ENCODE measurements at places on chromosomes 2 and 18.

- DNase-seq = no peak
Observed at GRCh38 chr2:109623297-109623696, 9.1 kb downstream of the SOWAHC start.

GRCh38 chr18:7974200-7974874 lies 407.2 kb downstream of the PTPRM start:
- DNase-seq = no peak

- peak; percentile 51 for DNase-seq
Observed at GRCh38 chr2:111694700-111695101, 189.3 kb downstream of the ANAPC1 start.

- DNase-seq = no peak
Observed at GRCh38 chr2:220002699-220003098, 375.3 kb downstream of the SLC4A3 start.

- DNase-seq = peak; percentile 59
Observed at GRCh38 chr2:127525691-127526131, 578 bp downstream of the IWS1 start.

- DNase-seq = no peak
Observed at GRCh38 chr2:45706033-45706432, 54.6 kb downstream of the PRKCE start.

Measured in mammary epithelial cell (primary cell).